Esophagus squamous epithelium (tissue), 5 donors: ENCODE measurements at places on chromosomes 13 and 19. TPM values are rescaled to one million over a fixed set of nuclear protein-coding genes. Genes with fewer than 3 reads are reported as not detected.

DNA sequence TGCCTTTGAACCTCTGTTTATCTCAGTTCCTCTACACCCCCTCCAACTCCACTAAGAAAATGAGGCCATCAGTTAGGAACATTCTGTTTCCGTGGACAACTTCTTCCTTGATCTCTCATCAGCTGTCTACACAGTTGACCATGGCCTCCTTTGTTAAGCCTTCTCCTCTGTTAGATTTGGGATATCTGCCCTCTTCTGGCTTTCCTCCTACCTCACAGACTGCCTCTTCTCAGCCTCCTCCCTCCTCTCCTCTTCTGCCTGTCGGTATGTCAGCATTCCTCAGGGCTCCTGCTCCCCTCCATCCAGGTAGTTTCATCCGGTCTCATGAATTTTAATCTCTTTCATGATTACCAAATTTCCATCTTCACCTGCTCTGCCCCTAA, 454.9 kb downstream of the FOXO1 start:
- H3K27me3 ChIP-seq = no peaks in the 10 kb centered on the region
- H3K4me3 ChIP-seq = no peak overlapping the region
- no peak overlapping the region for H3K27ac ChIP-seq
- H3K36me3 ChIP-seq = no peaks in the 10 kb centered on the region
- no peaks in the 10 kb centered on the region for H3K4me1 ChIP-seq

- no peak for DNase-seq
- H3K4me1 ChIP-seq = peaks cover 49% of the 10 kb centered on the region
- H3K27ac ChIP-seq = no peak overlapping the region
- H3K27me3 ChIP-seq = no peaks in the 10 kb centered on the region
Observed at GRCh38 chr19:35106291-35106583, 9.4 kb upstream of the FXYD3 start.

Gene TPT1
- 3,346 TPM for total RNA-seq

DNA sequence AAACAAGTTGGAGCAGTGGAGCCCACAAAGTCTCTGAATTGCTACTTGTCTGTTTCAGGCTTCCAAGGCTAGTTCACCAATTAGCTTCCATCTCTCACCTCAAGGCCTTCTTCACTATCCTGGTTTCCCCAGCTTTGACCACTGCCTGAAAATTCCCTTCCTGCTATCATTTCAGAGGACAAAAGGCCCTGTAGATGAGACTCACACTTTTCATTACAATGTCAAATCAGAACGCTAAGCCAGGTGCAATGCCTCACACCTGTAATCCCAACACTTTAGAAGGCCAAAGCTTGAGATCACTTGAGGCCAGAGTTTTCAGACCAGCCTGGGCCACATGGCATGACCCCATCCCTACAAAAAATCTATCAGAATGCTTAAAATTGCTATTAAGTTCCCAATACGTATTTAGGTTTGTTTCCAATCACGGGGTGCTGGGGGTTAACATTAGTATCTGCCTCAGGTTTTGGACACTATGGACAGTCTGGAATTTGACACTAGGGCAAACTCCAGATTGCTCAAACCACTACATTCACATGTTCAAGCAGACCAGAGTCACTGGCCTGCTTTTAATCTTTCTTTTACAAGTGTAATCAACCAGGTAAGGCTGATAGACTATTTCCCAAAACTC, 5.5 kb downstream of the TPT1 start:
- H3K4me3 ChIP-seq = no peak overlapping the region
- no peaks in the 10 kb centered on the region for H3K27me3 ChIP-seq
- H3K27ac ChIP-seq = no peak overlapping the region
- peaks cover 16% of the 10 kb centered on the region for H3K36me3 ChIP-seq

DNA sequence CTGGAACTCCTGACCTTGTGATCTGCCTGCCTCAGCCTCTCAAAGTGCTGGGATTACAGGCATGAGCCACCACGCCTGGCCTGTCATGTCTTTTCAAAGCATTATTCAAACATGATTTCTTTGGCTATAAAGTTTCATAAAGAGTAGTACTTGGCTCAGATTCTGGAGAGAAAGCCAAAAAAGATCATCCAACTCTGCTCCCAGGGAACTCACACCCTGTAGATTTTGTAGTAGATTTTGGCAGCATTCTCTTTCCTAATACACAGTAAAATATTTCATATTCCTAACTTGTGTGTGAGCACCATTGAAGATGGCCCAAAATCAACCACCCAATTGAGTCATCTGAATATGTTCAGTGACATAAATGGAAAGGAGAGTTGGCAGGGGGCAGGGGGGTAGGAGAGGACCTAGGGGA, 48.4 kb downstream of the CAB39L start:
- H3K27ac ChIP-seq = no peak overlapping the region
- H3K36me3 ChIP-seq = no peaks in the 10 kb centered on the region
- H3K4me1 ChIP-seq = peaks cover 52% of the 10 kb centered on the region
- no peak overlapping the region for H3K4me3 ChIP-seq

DNA sequence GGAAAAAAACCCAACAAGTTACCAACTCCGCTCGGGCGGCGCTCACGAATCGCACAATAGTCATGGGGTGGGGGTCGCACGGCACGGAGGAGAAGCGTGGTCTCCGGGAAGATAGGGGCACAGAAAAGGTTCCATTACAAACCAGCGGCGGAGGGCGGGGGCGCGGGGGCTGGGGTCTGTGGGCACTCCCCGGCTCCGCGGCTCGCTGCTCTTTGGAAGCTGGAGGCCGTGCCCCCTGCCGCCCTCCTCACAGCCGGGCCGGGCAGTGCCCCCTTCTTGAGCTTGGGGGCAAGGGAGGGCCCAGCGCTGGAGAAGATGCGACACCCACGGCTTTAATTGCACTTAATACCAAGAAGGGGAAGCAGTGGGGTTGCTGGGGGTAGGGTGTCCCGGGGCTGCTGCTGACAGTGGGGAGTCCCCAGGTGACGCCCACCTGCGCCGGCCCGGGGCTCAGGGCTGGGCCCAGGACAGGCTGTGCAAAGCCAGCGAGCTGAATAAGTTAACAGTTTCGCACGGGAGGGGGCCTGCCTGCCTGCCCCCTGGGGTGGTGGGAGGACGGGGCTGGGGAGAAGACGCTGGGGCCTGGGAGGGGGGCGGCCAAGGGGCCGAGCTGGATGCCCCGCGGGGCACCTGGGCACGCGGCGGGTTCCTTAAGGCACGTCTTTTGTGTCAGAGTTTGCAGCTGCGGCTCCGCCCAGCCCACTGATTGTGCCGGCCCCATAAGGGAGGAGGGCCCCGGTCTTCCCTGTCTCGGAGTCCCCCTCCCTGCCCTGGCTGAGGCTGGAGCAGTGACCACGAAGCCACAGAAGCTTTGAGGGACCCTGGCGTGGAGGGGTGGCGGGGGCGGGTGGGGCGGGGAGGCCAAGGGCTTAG, 9.8 kb downstream of the DCAF15 start:
- DNase-seq = no peak
- peak overlapping the region; percentile 54 for H3K4me3 ChIP-seq
- no peak overlapping the region for H3K27ac ChIP-seq
- H3K27me3 ChIP-seq = no peaks in the 10 kb centered on the region

DNA sequence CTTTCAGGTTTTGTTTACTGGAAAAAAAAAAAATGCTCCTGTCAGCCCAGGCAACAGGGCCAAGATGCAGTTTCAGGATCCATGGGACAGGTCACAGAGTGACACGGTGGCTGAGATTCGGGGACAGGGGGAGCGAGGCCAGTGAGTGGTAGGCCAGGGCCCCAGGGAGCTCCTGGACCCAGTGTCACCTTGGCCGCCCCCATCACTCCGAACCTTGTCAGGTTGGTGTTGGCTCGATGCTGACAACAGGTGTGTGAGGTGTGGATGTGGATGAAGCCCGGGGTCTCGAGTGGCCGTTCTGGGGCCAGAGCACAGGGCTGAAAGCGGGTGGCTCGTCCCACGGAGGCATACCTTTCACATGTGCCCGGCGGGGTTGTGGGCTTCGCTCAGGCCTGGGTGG, 6.1 kb upstream of the UQCR11 start:
- no peak overlapping the region for H3K4me3 ChIP-seq
- DNase-seq = no peak
- H3K4me1 ChIP-seq = peaks cover 3% of the 10 kb centered on the region
- H3K36me3 ChIP-seq = peaks cover 68% of the 10 kb centered on the region
- no peaks in the 10 kb centered on the region for H3K27me3 ChIP-seq
- no peak overlapping the region for H3K27ac ChIP-seq

DNA sequence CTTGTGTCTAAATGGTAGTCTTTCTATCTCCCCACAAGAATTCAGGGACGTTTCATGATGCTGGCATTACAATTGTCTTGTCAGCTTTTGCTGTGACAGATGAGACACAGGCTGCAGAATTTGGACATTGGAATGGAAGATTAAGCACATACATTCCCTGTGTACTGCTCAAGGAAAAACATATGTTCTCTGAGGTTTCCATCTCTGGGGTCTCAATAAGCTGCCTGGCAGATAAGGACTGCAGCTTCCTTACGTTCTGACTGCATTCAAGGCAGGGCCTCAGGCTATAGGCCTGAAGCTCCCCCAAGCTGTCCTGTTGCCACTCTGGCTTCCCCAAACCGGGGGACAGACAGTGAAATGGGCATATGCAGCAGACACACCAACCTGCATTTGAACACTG, 91.3 kb upstream of the KL start:
- no peaks in the 10 kb centered on the region for H3K27me3 ChIP-seq
- no peaks in the 10 kb centered on the region for H3K4me1 ChIP-seq
- DNase-seq = no peak
- no peak overlapping the region for H3K4me3 ChIP-seq
- H3K27ac ChIP-seq = no peak overlapping the region
- H3K36me3 ChIP-seq = no peaks in the 10 kb centered on the region

Gene ZNF175
- 2.5 TPM for total RNA-seq

- H3K27me3 ChIP-seq = no peaks in the 10 kb centered on the region
- no peaks in the 10 kb centered on the region for H3K4me1 ChIP-seq
- H3K4me3 ChIP-seq = no peak overlapping the region
- no peak overlapping the region for H3K27ac ChIP-seq
- no peaks in the 10 kb centered on the region for H3K36me3 ChIP-seq
- DNase-seq = no peak
Observed at GRCh38 chr13:66765559-66765958, 464.6 kb downstream of the PCDH9 start.

GRCh38 chr13:113325779-113326178, 28.7 kb downstream of the LAMP1 start:
- H3K4me1 ChIP-seq = peaks cover under 1% of the 10 kb centered on the region
- no peak for DNase-seq
- peaks cover 54% of the 10 kb centered on the region for H3K36me3 ChIP-seq
- no peaks in the 10 kb centered on the region for H3K27me3 ChIP-seq

Gene TIMM44
- total RNA-seq = 52.6 TPM

DNA sequence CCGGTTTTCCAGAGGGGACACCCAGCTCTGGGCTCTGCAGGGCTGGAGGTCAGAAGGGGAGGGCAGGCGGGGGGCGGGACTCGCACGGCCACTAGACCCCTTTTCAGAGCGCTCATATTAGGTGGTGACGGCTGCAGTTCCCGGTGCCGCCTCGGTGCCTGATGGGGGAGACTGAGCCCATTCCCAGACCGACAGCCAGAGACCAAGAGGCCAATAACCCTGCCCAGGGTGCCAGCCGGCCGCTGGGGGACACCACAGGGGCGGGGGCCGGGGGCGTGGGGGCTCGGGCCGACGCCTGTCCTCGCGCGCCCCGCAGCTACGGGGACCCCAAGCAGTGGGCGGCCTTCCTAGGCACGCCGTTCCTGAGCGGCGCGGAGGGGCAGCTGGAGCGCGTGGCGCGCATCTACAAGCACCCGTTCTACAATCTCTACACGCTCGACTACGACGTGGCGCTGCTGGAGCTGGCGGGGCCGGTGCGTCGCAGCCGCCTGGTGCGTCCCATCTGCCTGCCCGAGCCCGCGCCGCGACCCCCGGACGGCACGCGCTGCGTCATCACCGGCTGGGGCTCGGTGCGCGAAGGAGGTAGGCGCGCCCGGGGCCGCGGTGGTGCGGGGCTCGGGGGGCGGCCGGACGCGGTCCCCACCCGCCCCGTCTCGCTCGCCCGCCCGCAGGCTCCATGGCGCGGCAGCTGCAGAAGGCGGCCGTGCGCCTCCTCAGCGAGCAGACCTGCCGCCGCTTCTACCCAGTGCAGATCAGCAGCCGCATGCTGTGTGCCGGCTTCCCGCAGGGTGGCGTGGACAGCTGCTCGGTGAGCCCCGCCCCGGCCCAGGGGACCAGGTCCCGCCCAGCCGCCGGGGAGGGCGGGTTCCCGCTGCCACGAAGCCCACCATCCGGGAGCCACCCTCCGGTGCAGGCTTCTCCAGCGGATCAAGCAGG, 2.4 kb downstream of the TIMM13 start:
- no peak for DNase-seq
- H3K4me1 ChIP-seq = peaks cover 48% of the 10 kb centered on the region
- no peak overlapping the region for H3K27ac ChIP-seq
- H3K4me3 ChIP-seq = peak overlapping the region; percentile 79

DNA sequence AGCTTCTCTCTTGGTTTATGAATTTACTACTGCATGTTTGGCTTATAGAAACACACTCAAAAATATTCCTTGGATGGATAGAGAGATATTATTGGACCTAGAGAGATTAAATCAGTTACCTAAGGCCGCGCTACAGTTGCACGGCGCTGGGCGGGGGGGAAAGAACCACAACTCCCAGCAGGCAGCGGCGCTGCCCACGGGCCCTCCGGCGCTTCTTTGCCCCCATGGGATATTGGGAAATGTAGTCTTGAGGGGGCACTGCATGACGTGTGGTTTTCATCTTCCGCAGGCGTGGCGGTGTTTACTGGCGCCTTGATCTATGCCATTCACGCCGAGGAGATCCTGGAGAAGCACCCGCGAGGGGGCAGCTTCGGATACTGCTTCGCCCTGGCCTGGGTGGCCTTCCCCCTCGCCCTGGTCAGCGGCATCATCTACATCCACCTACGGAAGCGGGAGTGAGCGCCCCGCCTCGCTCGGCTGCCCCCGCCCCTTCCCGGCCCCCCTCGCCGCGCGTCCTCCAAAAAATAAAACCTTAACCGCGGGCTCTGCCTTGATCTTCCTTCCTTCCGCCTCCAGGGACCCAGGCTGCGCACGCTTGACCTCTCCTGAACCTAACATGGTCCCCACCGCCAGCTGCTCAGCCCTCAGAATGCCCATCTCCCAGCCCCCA, 4.8 kb downstream of the EMP3 start:
- H3K27me3 ChIP-seq = no peaks in the 10 kb centered on the region
- no peaks in the 10 kb centered on the region for H3K36me3 ChIP-seq
- DNase-seq = peak; percentile 39
- peak overlapping the region; percentile 94 for H3K27ac ChIP-seq
- H3K4me3 ChIP-seq = peak overlapping the region; percentile 70
- peaks cover 53% of the 10 kb centered on the region for H3K4me1 ChIP-seq

DNA sequence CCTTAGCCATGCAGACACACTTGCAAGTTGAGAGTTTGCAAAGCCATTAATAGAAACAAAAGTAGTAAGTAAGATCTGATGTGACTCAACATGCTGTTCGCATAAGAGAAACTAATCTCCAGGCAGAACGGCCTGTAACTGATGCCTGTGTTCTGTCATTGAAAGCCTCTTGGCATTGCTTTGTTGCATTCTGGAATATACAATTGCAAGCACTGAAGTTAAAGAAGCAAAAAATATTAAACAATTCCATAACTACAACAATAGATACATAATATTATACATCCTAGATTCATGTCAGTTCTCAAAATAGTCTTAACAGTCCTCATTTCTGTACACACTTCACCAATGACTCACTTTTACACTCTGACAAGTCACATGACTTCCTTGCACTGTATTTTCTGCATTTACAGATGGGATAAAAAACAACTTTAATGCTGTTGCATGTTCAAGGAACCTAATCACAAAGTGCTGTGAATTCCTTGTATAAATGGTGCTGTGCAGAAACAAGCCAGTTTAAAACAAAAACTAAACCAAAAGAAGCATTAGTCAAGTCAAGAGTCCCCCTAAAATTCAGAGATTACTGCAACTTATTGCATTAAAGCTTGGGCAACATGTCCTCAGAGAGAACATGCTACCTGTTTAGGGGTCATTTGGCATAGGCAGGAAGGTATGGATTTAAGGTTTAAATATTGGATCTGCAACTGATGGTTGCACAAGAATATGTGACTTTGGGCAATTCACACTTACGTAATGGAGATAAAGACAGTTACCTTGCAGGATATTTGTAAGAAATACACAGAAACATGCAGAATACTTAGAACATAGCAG, 79.5 kb upstream of the SERP2 start:
- peaks cover 6% of the 10 kb centered on the region for H3K4me1 ChIP-seq
- peak overlapping the region; percentile 26 for H3K27ac ChIP-seq
- H3K4me3 ChIP-seq = no peak overlapping the region
- H3K36me3 ChIP-seq = no peaks in the 10 kb centered on the region
